Panc1 (cell line): ENCODE measurements at places on chromosomes 5 and 9. TPM values are rescaled to one million over a fixed set of nuclear protein-coding genes. Genes with fewer than 3 reads are reported as not detected.

Gene DELE1
- total RNA-seq, result 78.4 TPM

Gene UIMC1
- total RNA-seq, result 37.1 TPM

Gene PCDHGB2
- 5.3 TPM for total RNA-seq

- no peak overlapping the region for H3K4me3 ChIP-seq
- H3K27me3 ChIP-seq, result no peaks in the 10 kb centered on the region
- peak; percentile 38 for DNase-seq
- no peaks in the 10 kb centered on the region for H3K36me3 ChIP-seq
- peaks cover 28% of the 10 kb centered on the region for H3K4me1 ChIP-seq
Observed at GRCh38 chr5:125045646-125046045, 299.2 kb upstream of the ZNF608 start.

- H3K36me3 ChIP-seq, result no peaks in the 10 kb centered on the region
- H3K27me3 ChIP-seq, result no peaks in the 10 kb centered on the region
- DNase-seq, result no peak
- no peak overlapping the region for H3K4me3 ChIP-seq
- no peak overlapping the region for H3K27ac ChIP-seq
Observed at GRCh38 chr5:1756481-1756880, 43.2 kb downstream of the MRPL36 start.

DNA sequence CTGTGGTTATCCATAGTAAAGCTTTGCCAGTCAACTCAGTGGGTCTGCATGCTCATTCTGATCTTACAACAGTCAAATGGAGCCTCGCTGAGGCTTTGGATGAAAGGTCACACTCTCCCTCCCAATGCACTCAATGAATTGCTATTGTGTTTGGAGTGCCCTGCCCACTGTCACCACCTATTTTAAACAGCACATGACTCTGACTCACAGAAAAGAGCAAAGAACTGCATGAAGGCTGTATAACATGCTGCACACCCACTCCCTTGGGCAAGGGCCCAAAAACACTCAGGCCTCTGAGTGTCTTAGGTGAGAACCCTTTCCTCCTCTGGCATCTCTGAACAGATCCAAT lies 118.7 kb upstream of the CCDC112 start:
- H3K27me3 ChIP-seq, result no peaks in the 10 kb centered on the region
- no peaks in the 10 kb centered on the region; the same call in 1 of the 2 replicates for H3K4me1 ChIP-seq
- DNase-seq, result peak; percentile 47

Gene IL5
- total RNA-seq, result not detected

Gene LCN9
- total RNA-seq, result not detected

- no peak overlapping the region for H3K27ac ChIP-seq
- no peaks in the 10 kb centered on the region for H3K36me3 ChIP-seq
- no peaks in the 10 kb centered on the region for H3K27me3 ChIP-seq
- no peak overlapping the region for H3K4me3 ChIP-seq
Observed at GRCh38 chr9:133282464-133283238, 7.7 kb upstream of the ABO start.

DNA sequence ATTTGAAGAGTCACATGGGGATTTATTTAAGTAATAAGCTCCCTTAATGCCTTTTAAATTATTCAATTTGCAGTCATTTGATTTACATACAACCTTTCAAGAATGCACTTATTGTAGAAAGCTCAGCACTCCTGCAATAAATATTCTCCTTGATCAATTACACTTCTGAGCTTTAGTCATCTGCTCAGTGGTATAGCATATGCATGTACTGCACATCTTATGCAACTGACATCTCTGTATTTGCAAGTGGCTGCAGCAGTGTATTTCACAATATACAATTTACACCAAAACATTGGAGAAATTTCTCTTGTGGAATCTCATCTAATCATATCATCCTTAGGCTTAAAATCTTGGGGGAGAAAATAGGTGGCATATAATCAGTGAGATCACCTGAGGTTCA lies 325.7 kb downstream of the SLF1 start:
- DNase-seq, result no peak
- no peaks in the 10 kb centered on the region for H3K27me3 ChIP-seq
- H3K4me1 ChIP-seq, result no peaks in the 10 kb centered on the region
- H3K4me3 ChIP-seq, result no peak overlapping the region
- no peak overlapping the region for H3K27ac ChIP-seq

DNA sequence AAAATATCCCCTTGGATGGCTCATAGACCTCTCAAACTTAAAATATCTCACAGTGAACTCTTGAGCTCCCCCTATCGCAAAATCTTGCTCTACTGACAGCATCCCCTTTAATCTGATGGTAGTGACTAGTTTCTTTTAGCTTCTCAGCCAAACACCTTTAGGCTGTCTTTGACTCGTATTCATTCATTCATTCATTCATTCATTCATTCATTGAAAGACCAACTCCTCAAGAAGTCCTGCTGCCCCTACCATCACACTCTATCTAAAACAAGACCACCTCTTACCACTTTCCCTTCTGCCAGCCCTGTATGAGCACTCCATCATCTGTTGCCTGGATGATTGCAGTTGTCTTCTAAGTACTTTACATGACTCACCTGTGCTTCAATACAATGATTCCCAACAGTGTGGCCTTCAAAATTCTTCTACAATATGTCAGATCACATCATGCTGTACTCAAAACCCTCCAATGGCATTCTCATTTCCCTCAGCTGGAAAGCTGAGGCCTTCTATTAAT lies 46.8 kb downstream of the ITGA2 start:
- H3K27me3 ChIP-seq, result no peaks in the 10 kb centered on the region
- H3K36me3 ChIP-seq, result no peaks in the 10 kb centered on the region; the same call in 1 of the 2 replicates
- H3K4me3 ChIP-seq, result no peak overlapping the region
- peaks cover 54% of the 10 kb centered on the region for H3K4me1 ChIP-seq
- no peak overlapping the region for H3K27ac ChIP-seq

GRCh38 chr5:14465116-14465515 lies 116.5 kb upstream of the OTULINL start:
- no peaks in the 10 kb centered on the region for H3K27me3 ChIP-seq
- DNase-seq, result no peak
- H3K4me3 ChIP-seq, result no peak overlapping the region
- no peaks in the 10 kb centered on the region for H3K4me1 ChIP-seq
- no peak overlapping the region for H3K27ac ChIP-seq

DNA sequence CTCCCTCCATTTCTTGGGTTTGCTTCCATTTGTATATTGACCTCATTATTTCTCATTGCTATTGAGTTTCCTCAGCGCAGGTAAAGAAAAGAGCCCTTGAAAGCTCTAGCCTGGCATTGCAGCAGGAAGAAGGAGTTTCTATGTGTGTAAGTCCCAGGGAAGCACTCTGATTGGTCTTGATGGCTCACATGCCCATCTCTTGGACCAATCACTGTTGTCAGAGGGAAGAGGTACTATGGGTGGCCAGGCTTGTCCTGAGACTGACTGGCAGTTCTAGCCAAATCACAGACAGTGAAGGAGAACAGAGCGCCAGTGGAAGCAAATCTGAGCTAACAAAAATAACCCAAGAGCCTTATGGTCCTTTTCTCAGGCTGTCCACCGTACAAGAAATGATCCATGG lies 219.0 kb downstream of the PAX5 start:
- peaks cover 14% of the 10 kb centered on the region; the same call in 1 of the 2 replicates for H3K27me3 ChIP-seq
- no peak for DNase-seq
- no peak overlapping the region for H3K27ac ChIP-seq
- no peak overlapping the region for H3K4me3 ChIP-seq

DNA sequence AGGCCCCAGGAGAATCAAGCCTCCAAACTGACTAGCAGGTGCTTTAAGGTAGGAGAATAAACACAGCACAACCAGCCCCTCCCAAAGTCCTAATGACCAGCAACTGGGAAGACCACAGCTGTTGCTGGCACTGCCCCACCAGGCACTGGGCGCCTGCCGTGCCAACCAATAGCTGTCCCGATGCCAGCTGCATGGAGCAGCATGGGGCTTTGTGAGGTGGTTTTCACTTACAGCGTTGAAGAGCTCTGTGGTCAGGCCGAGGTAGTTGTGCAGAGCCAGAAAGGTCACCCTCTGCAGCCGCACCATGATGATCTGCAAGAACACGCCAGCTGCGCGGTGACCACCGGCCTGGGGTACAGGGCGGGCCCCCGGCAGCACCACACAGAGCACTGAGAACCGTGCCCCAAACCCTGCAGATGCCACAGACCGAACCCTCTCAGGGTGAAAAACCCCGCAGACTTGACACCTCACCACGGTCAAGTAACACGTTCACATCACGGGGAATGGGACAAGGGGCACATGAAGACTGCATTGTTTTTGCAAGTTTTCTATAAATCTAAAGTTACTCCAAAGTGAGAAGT lies 28.7 kb downstream of the PNPLA7 start:
- no peaks in the 10 kb centered on the region for H3K27me3 ChIP-seq
- no peak overlapping the region for H3K4me3 ChIP-seq
- H3K27ac ChIP-seq, result no peak overlapping the region
- no peaks in the 10 kb centered on the region for H3K4me1 ChIP-seq
- DNase-seq, result no peak

Gene RAD17
- 41.7 TPM for total RNA-seq

GRCh38 chr5:176201811-176202210 lies 36.4 kb upstream of the SIMC1 start:
- H3K36me3 ChIP-seq, result no peaks in the 10 kb centered on the region
- no peaks in the 10 kb centered on the region for H3K4me1 ChIP-seq
- H3K27me3 ChIP-seq, result no peaks in the 10 kb centered on the region
- no peak for DNase-seq

GRCh38 chr9:82167296-82167695 lies 178.7 kb downstream of the SPATA31D1 start:
- no peak overlapping the region for H3K27ac ChIP-seq
- no peaks in the 10 kb centered on the region for H3K27me3 ChIP-seq
- H3K4me1 ChIP-seq, result no peaks in the 10 kb centered on the region
- DNase-seq, result no peak
- H3K4me3 ChIP-seq, result no peak overlapping the region

DNA sequence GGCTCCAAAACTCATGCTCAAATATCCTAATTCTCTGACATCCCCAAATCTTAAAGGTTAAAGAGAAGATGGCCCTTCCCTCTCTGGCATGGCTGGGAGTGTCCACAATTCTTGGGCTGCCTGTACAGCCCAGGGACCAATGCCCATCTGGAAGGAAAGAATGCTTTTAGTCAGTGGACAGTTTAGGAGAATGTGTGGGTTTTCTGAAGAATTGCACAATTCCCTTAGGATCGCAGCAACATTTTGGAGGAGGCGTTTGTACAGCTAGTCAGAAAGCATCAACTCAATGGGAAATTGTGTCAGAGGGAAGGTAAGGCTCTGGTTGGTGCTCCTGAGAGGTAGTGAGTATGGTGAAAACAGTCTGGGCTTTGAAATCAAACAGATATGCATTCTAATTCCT lies 15.0 kb downstream of the FAM193B start:
- peak overlapping the region; percentile 94 for H3K27ac ChIP-seq
- DNase-seq, result no peak

- H3K4me3 ChIP-seq, result peak overlapping the region; percentile 99
- H3K27me3 ChIP-seq, result no peaks in the 10 kb centered on the region
- peak; percentile 54 for DNase-seq
- H3K27ac ChIP-seq, result peak overlapping the region; percentile 95
- H3K4me1 ChIP-seq, result peaks cover 13% of the 10 kb centered on the region
Observed at GRCh38 chr5:1800472-1801221, 560 bp upstream of the NDUFS6 start.

Gene PLAC8L1
- 0.49 TPM for total RNA-seq

Gene CDH9
- 0.10 TPM for total RNA-seq

DNA sequence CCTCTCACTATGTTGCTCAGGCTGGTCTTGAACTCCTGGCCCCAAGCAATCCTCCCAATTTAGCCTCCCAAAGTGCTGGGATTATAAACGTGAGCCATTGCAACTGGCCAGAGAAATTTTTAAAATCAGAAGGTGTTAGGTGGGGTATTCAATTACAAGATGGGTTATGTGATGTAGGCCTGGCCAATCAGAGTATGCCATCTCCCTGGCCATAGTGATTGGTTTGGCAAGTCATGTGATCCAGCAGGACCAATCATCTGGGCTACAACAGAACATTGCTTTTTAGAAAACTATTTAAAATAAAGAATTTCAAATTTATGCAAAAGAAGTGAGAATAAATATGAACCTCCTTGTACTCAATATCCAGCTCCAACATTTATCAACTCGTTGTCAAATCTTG lies 22.4 kb downstream of the NMRK1 start:
- DNase-seq, result no peak
- H3K4me1 ChIP-seq, result no peaks in the 10 kb centered on the region
- no peak overlapping the region for H3K4me3 ChIP-seq
- H3K27me3 ChIP-seq, result no peaks in the 10 kb centered on the region
- no peak overlapping the region for H3K27ac ChIP-seq

GRCh38 chr9:99465231-99465907 lies 243.3 kb downstream of the SEC61B start:
- no peaks in the 10 kb centered on the region for H3K27me3 ChIP-seq
- no peak overlapping the region for H3K27ac ChIP-seq
- DNase-seq, result no peak
- no peak overlapping the region for H3K4me3 ChIP-seq
- H3K4me1 ChIP-seq, result no peaks in the 10 kb centered on the region
- no peaks in the 10 kb centered on the region for H3K36me3 ChIP-seq

GRCh38 chr5:35009019-35009418 lies 38.7 kb downstream of the AGXT2 start:
- no peaks in the 10 kb centered on the region for H3K36me3 ChIP-seq
- no peak overlapping the region for H3K4me3 ChIP-seq
- H3K4me1 ChIP-seq, result no peaks in the 10 kb centered on the region
- H3K27me3 ChIP-seq, result no peaks in the 10 kb centered on the region

Gene ALDH1A1
- total RNA-seq, result 0.54 TPM

Gene CCDC69
- 2.1 TPM for total RNA-seq
